ENCODE measurements at places on chromosomes 12 and 14.

- DNase-seq = no peak
Observed at GRCh38 chr14:73739174-73739898, 25.2 kb upstream of the PNMA1 start.

DNA sequence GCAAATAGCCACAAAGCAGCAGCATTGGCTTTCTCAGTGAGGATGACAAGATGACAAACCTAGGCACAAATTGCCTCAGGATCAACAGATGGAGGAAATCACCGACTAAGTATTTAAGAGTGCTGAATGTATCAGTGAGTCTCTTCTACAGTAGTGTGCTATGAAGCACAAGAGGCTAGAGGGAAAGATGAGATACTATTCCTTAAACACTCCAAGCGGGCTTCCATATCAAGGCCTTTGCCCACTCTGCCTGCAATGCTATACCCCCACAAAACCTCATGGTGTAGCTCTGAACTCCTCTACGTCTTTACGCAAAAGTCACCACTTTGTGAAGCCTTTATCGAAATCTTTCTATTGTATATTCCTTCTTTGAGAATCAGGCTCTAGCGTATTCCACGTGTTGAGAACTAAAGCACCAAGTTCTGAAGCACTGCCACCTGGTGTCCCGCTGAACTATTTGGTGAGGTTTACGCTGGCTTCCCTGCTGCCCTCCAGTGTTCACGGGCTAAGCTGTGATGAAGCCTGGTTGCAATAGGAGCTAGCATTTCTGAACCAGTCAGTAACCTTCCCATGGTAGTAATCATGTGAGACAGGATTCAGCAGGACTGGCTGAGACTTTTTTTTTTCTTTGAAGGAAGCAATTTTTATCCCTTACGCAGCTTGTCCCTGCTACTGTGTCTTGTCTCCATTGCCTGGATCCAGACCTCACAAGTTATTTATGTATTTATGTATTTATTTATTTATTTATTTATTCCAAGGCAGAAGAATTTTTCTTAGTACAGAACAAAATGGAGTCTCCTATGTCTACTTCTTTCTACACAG is 426.5 kb upstream of the OR4E1 start:
- DNase-seq = peak; percentile 54

DNA sequence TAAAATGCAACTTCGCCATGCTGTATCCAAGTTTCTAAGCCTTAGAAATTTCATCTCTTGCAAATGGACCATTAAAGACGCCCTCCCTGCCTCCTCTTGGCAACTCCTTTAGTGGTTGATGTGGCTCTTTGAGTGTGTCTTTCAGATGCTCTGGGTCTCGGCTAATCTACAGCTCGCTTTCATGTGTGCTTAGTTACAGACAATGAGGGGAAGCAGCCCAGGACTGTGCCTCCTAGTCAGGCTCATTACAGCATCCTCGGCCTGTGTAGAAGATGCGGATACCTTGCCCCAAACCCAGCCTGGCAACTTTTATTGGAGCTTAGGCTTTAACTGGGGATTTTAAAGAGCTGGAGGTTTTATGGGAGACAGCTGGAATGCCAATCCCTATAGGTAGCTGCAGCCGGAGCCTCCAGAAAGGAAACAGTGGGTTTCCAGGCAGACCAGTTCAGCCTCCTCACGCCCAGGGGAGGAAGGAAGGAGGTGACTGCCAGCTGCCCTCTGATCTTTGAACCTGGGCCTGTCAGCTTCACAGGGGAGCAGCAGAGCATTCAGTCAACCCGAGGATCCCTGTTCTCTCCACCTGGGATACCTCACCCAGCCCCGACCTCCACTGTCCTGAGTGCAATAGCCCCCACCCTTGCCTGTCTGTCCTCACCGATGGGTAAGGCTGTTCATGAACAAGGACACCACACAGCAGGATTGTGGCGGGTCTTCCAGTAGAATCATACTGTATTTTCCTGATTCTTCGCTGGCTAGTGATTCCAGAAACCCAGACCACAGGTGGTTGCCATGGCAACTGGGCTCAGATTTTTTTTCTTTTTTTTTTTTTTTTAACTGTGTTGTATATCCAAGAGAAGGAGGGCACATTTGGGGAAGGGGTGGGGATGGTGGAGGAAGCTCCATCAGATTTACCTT is 638.5 kb downstream of the MED13L start:
- DNase-seq = no peak

- DNase-seq = no peak
Observed at GRCh38 chr12:82583756-82584155, 103.0 kb upstream of the TMTC2 start.

DNA sequence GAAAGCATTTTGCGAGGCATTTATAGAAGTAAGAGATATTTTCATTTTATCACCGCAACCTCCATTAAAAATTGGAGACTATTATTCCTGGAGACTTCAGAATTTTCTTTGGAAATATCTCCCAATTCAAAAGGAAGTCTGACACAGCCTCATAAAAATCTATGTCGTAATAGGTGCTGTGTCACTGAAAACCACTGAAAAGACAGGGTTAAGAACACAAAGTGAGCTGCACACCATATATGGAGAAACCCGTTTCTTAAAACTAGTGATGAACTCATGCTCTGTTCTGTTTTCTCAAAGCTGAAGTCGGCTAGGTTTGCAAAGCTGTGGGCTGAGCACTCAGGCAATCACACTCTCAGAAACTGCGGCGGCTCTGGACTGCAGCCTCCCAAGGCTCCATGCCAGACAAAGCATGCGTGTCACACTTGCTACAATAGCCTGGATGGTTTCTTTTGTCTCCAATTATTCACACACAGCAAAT is at the start of gene GLIPR1:
Gene GLIPR1, plus strand, starts transcription at position 287 of the 481 bp plus-strand sequence. Its CDS starts 126 bp downstream, at position 413.
- DNase-seq = no peak

- no peak for DNase-seq
Observed at GRCh38 chr12:29781705-29782266, 2.0 kb downstream of the TMTC1 start.

DNA sequence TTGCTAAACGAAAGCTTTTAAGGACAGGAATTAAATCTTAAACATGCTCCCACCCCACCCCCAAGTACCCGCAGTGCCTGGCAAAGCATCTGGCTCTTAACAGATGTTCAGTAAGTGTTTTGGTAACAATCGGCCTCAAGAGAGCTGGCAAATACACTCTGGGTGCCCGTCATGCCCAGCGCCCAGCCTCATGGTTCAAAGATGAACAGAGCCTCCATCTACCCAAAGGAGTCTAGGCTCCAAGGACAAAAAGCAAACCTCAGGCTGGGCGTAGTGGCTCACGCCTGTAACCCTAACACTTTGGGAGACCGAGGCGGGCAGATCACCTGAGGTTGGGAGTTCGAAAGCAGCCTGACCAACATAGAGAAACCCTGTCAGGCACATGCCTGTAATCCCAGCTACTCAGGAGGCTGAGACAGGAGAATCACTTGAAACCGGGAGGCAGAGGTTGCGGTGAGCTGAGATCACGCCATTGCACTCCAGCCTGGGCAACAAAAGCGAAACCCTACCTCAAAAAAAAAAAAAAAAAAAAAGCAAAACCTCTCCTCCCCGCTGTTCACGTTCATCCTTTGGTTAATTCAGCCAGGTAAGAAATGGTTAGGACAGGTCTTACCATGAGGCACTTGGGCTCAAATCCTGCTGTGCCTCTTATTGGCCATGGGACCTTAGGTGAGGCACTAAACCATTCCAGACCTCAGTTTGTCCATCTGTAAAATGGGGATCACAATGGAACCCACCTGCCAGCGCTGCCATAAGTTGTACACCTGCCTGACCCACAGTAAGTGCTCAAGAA is 151.3 kb downstream of the BCL11B start:
- DNase-seq = no peak

GRCh38 chr12:116276652-116277466 is 634 bp downstream of the MED13L start:
- DNase-seq = peak; percentile 84

- no peak for DNase-seq
Observed at GRCh38 chr14:103739466-103739792, 23.8 kb downstream of the ZFYVE21 start.

DNA sequence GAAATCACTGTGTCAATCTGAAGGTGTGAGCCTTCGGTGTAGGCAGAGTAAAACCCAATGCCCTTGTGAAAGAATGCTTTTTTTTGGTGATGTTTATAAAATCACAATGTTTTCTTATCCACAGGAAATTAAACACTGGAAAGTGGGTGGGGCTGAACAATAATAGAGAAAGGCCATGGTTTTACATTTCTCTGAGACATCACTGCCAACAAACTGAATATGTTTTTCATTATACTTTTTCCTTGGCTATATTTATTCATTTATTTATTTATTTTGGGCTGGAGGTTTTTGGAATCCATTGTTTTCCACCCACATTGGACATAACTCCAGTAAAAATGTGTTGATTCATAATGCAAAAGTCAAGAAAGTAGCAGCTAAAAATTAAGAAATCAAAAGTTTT is 16.9 kb downstream of the LRRK2 start:
- no peak for DNase-seq

GRCh38 chr12:110688446-110689280 is at the start of gene HVCN1:
HVCN1 (minus strand) TSS chr12:110689115; CDS start chr12:110683245, 5,870 bp downstream.
- DNase-seq = peak; percentile 29

- DNase-seq = no peak
Observed at GRCh38 chr12:53489242-53489864, 9.9 kb downstream of the MAP3K12 start.

- DNase-seq = no peak
Observed at GRCh38 chr12:113949321-113950305, 16.5 kb downstream of the RBM19 start.

- DNase-seq = no peak
Observed at GRCh38 chr12:94258593-94258992, 110.2 kb downstream of the PLXNC1 start.

GRCh38 chr12:3713483-3713882 is 39.4 kb downstream of the CRACR2A start:
- DNase-seq = no peak

DNA sequence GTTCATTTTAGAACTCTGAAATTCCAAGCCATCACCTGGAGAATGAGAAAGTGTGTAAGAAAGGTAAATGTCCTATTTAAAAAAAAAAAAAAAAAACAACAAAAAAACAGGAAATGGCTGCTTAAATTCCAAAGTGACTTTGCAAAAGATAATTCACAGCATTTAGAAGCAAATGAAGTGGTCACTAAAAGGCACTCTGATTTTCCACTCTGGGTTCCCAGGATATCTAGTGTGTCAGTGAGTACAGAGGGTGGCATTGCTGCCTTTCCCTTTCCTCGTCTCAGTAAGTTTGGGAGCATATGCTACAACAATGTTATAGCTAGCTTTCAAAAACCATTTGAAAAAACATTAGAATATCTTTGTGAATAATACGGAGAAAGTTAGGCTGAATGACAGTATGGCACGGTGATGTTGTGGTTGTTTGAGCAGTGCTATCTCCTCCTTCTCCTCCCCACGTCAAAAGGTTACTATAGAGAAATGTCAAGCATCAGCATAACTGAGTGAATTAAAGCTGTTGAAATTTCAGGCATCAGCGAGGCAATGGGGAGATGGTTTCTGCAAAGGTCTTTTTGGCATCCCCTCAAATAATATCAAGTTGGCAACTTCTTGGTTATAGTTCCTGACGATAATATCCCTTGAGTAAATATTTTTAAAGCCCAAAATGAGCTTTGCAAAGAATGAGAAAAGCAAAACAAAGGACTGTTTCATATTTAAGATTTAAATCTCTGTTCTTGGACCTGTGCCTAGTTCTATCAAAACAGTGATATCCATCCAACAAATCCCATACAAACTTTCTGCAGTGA is 164.5 kb upstream of the E2F7 start:
- no peak for DNase-seq
